ENCODE measurements at places on chromosomes 11 and 22. TPM values are rescaled to one million over a fixed set of nuclear protein-coding genes. Genes with fewer than 3 reads are reported as not detected.

Gene UBQLNL
- under 0.01 TPM for total RNA-seq

Gene PDE3B
- total RNA-seq = 5.2 TPM

Gene C11orf91
- total RNA-seq = not detected

Gene SLC22A8
- not detected for total RNA-seq

Gene TIMP3
- total RNA-seq = 64.2 TPM

Gene SLC22A9
- not detected for total RNA-seq
